Activated T-helper 1 cell treated with anti-CD3 and anti-CD28 coated beads, Interleukin-2, amount 50 U/mL, for 16 hours (primary cell): ENCODE measurements at places on chromosomes 16 and 17.

DNA sequence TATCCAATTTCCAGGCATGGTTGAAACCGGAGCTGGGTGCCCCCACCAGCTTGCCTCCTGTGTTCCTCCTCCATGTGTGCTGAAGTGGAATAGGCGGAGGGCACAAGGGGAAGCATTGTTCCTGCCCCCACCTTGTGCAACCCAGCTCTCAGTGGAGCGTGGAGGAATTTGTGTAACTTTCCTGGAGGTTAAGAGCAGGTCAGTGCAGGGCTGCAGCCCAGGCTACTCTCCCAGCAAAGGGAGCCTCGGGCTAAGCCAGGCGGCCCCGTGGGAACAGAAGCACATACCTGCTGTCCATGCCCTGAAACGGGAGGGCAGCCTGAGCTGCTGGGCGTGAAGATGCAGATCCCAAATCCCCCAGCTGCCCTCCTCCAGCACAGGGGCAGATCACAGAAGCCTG, 158.8 kb upstream of the LHX1 start:
- DNase-seq: no peak

DNA sequence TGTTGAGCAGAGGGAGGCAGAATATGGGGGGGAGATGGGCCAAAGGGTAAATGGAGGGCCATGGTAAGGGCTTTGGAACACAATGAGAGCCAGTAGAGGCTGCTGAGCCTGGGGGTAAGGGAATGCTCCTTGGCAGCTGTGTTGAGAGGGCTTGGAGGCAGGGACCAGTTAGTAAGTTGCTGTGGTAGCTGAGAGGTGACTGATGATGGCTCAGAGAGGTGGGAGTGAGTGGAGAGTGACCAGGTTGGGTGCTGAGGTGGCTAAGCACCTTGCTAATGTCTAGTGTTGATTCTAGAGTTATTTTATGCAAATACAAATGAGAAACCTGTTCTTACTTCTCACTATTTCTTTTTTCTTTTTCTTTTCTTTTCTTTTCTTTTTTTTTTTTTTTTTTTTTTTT, 10.8 kb downstream of the SBK1 start:
- DNase-seq: no peak

GRCh38 chr17:77864234-77865111, 94.0 kb upstream of the TNRC6C start:
- no peak for DNase-seq

GRCh38 chr16:75556431-75556950, 439 bp upstream of the TMEM231 start:
- DNase-seq: no peak

GRCh38 chr17:29068818-29069217, 25.9 kb downstream of the PIPOX start:
- DNase-seq: no peak

DNA sequence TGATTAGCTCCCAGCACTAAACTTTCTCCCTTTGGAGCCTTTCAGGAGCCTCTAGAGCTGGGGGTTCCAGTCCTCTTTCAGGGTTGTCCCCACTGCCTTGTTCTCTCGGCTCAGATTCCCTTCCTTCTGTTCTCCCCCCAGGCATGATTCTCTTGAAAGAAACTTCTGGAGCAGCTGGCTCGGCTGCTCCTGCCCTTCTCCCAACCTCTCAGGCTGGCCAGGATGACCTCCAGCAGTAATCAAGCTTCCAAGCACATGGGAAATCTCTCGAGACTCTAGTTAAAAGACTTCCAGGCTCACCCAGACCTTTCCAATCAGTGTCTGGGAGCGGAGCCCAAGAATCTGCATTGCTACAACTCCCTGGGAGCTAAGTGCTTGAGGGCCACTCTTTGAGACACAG, 3.6 kb downstream of the SDK2 start:
- no peak for DNase-seq

DNA sequence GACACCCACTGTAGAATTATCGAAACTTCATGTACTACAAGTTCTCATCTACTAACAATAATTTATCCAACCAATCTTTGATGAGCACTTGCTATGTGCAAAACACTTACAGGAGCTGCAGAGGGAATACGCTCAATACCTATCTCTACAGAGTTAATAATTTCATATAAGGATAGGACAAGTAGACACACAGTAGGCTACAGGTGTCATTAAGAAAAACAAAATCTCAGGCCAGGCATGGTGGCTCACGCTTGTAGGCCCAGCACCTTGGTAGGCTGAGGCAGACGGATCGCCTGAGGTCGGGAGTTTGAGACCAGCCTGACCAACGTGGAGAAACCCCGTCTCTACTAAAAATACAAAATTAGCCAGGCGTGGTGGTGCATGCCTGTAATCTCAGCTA, 91.3 kb upstream of the PLEKHM1 start:
- DNase-seq: no peak

DNA sequence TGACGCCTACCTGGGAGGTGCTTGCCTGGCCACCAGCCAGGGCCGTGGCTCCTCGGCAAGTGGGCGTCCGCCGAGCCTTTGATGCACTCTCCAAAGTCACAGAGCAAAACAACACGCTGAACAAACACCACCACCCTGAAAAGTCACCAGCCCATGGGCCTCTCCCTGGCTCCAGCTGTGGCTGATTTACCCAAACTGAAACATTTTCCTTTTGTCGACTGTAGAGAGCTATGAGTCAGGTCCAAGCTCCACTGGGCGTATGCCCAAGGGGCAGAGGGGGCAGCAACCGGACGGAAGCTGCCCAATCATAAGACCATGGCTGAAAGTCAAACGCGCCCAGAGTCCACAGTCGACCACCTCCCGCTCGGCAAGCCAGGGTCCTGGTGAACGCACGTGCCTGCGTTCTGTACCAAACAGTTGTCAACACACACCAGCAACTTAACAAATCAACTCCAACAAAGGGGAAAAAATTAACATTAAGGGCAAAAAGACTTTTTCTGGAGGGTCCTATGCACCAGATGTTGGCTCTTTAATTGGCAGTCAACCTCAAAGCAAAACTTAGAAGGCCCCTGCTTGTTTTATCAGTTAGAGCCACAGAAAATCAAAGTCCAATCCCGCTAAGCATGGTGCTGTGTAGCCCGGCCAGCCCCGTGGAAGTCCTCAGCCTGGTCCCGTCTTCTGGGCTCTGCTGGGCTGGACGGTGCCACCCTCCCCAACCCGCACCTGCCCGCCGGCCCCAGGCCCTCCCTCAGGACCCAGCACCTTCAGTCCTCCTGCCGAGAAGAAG, 47.3 kb downstream of the TBC1D16 start:
- DNase-seq: no peak

DNA sequence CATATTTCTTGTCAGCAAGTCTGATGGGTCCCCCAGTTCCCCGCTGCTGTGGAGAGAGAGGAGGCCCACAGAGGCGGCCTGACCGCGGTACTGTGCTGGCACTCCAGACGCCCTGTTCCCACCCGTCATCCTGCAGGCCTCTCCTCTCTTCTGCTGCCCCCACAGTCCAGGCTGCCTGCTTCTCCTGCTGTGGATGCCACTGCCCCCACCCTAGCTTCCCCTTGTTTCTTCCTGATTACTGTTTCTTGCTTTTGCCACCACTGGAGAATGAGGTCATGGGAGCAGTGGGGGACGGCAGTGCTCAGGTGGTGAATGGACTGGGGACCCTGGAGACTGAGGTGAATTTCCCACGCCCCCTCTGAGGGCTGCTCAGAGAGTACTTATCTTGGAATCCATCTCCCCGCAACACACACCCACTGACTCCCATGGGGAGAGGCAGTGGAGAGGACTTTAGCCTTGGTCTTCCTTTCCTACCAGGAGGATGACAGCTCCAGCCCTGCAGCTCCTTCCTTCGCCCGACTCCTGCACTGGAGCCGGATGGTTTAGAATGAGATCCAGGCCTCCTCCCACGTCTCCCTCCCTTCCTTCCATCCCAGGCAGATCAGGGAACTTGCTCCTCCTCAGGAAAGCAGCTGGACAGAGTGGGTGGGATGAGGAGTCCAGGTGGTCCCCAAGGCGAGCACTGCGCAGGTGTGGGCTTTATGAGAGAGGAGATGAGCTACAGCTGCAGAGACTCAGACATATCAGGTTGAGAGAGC, 60.4 kb downstream of the PLXDC1 start:
- DNase-seq: no peak

- DNase-seq: no peak
These were observed 628 bp downstream of the GABARAPL2 start for GRCh38 chr16:75566758-75567255.
